ENCODE measurements at places on chromosomes 11 and 22.

DNA sequence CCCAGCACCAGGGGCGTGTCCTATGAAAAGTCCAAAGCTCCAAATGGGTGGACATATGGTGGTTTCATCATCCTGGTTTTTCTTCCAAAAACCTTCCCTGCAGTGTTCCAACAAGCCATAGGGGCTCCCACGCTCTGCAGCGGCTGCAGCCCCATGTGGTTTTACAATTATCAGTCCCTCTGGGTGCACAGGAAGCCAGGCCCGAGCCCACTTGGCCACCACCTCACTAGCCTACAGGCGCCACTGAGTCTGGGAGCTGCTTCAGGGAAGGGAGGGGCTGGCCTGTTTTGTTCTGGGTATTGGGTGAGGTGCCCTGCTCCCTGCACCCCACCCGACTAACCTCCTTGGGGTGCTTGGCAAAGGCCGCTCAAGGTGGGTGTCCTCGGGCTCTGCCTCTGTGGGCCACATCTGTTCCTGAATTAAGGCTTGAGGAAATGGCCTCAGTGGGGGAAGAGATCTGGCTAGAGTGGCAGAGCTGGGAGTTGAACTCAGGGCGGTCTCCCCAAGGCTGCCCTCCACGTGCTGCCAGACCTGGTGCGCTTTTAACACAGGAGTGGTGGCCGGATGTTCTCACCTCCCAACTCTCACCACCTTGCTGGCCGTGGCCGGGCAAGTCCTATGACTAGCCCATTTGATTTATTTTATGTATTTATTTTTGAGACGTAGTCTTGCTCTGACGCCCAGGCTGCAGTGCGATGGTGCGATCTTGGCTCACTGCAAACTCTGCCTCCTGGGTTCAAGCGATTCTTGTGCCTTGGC is 5.3 kb upstream of the CDC42BPG start:
- no peak for DNase-seq

- DNase-seq = no peak
Measured at GRCh38 chr22:32205974-32206773, 1.3 kb upstream of the RFPL2 start.

- no peak for DNase-seq
Measured at GRCh38 chr22:45971408-45972028, 5.4 kb downstream of the WNT7B start.

DNA sequence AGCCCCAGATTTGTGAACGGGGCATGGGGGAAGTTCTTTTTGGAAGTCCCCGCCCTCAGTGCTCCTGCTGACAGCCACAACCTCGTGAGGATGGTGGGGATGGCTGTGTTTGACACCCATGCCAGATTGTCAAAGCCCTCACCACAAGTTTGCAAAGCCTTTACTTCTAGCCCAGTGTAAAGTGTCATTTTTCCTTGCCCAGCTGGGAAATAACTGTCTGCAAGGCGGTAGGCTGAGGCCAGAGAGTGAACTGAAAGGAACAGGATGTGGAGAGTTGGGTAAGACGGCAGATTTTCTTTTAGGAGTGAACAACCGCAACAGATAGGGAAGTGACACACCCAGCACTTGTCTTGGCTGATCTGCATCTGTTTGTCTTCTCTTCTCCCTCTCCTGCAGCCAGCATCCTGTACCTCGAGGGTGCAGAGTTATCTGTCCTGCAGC is 13.6 kb downstream of the IL17RA start:
- no peak for DNase-seq
